ENCODE measurements at places on chromosomes 1 and 21.

DNA sequence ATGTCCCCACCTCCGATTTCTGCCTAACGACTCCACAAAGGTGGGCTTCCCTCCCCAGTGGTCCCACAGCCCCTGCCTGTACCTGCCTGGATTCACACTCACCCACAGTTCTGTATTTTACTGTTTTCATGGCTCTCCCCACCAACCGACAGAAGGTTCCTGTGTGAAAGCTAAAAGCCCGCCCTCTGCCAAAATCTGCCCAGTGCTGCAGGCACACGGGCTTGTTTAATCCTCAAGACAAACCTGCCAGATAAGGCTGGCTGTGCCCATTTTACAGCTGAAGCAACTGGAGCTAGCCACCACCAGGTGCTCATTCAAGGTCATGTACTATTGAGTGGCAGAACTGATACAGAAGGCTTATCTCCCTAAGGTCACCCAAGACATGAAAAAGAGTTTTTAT is 114.5 kb downstream of the HIVEP3 start:
- no peak for DNase-seq

DNA sequence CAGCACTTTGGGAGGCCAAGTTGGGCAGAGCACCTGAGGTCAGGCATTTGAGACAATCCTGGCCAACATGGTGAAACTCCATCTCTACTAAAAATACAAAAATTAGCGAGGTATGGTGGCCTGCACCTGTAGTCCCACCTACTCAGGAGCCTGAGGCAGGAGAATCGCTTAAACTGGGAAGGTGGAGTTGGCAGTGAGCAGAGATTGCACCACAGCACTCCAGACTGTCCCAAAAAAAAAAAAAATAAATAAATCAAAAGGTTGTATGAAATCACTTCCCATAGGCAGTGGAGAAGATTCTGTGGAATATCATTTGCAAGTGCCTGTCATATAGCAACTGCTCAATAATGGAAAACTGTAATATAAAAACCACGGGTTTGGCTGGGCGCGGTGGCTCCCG is 65.1 kb upstream of the SERBP1 start:
- DNase-seq, result no peak

DNA sequence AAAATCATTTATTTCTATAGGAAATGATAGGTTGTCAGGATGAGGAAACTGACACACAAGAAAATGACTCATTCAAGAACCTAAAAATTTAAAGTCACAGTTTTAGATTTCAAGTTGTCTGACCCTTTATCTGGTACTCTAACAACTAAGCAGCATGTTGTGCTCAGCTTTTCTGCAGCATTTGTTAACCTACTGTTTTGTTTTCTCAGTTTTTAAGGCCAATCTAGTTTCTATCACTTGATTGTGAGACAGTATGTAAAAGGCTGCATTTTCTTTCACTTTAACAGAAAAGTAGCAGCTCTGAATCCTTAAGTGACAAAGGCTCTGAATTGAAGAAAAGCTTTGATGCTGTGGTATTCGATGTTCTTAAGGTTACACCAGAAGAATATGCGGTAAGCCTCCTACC is 59.1 kb downstream of the RALGPS2 start:
- DNase-seq, result no peak

- peak; percentile 38 for DNase-seq
Measured at GRCh38 chr1:170530972-170531757, 801 bp upstream of the GORAB start.

GRCh38 chr1:107439567-107439966 is 298.7 kb downstream of the NTNG1 start:
- no peak for DNase-seq

DNA sequence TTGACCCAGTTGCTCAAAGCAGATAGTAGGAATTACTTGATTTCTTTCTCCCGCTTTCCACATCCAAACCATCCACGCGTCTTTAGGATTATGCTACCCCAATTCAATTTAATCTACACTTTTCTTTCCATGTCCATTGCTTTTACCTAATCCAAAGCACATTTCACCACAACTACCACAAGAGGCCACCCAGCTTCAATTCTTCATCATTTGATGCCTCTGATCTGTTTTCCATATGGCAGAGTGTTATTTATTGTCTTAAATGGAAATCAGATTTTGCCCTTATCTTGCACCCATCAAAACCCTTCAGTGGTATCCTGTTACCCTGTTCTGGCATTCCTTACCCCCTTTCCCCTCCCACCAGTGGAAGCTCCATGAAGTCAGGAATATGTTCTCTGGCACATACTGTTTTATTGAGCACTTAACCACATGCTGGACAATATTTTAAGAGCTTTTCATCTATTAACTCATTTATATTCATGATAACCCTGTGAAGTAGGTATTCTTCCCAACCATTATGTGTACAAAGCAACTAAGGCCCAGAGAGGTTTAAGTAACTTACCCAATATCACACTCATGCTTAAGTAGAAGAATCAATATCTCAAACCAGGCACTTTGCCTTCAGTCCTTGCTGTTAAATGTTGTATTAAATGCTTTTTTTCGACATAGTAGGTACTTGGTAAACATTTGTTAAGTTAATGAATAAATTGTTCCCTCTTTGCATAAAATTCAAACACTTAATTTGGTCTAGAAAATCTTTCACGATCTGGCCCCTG is 34.6 kb downstream of the CLIC4 start:
- DNase-seq, result no peak

GRCh38 chr1:219461981-219462400 is 150.9 kb downstream of the ZC3H11B start:
- no peak for DNase-seq

DNA sequence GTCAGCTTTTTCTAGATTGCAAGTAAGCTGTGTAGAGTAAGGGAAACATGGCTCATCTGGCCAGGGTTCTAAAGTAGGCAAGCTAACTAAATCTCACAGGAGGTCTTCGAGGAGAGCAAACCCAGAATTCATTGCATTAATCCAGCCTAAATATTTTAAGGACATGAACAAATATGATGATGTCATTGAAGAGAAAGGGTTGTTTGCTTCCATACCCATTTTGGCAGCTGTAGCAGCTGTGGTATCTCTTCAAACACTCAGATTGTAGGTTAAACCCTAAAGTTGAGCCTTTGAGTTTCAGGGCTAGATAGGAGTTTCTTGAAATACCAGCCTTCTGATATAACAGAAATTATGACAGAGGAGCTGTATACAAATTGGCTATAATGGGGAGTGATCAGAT is 200.5 kb upstream of the C1orf105 start:
- peak; percentile 70 for DNase-seq

GRCh38 chr1:201268604-201269151 is 14.6 kb upstream of the PKP1 start:
- DNase-seq, result peak; percentile 56

DNA sequence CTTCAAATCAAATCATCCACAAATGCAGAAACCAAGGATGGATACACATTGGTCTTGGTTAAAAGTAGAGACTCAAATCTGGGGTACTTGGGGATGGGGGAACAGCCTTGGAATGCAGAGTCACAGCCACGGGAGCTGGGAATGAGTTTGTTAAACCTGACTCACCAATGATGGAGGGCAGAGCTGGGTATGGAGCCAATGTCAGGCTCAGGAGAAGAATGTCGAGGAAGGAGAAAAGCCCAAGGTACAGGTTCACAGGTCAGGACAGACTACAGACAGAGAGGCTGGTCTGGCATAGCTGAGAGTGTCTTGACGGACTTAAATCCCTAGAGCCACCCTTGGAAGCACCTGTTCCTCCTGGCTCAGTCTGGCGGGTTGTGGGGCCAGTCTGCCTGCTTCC is 237.6 kb downstream of the NTNG1 start:
- no peak for DNase-seq

DNA sequence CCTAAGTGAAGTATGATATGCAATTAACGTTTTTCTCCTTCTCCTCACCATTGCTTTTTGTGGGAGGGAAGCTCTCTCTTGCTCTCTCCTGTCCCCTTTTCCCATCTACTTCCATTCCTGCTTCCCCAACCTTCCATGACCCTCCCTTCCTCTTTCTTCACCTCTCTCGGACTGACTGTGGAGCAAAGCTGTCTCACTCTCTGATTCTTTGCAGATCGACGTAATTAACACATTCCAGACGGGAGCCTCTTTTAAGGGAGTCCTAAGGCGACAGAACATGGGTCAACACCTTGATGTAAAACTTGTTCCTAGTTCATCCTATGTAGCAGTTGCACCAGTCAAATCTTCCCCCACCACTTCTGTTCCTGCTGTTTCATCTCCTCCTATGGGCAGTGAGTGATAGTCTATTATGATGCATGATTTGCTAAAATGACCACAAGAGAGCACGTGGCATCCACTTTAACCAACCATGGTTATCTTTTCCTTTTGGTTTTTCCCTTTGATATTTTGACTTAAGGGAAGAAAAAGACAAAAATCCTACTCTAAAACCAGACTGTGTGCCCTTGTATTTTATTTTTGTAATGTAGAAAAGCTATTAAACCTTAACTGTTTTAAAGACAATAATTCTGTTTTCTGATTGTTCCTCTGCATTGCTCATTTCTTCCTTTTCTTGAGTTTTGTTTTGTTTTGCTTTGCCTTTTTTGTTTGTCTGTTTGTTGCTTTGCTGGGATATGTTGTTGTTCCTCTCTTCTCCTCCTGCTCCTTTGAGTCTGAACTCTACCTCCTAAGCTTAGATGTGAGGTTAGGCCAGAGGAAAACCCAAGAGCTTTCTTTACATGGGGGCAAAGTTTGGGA is 31.7 kb upstream of the LAX1 start:
- no peak for DNase-seq

GRCh38 chr1:118113261-118113660 is 71.8 kb downstream of the SPAG17 start:
- no peak for DNase-seq

DNA sequence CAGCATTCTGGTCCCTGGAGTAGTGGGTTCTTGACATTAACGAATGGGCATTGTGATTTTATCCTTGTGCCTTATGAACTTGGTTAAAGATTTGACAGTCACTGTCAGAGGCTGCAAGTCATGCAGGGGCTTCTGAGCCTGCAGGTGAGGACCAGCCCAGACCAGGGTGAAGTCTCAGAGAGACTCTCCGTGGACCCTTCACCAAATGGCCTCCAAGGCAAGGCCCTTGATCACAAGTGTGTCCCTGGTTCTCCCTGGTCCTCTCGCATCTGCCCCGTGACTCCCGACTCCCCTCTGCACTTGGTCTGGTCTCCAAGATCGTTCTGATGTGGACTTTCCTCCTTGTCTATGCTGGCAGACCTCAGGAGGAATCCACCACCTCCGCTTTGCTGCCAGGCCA is 476.5 kb upstream of the VAMP3 start:
- no peak for DNase-seq

GRCh38 chr1:159737238-159737916 is 23.0 kb upstream of the CRP start:
- DNase-seq, result peak; percentile 64

GRCh38 chr1:235030919-235031596 is 97.6 kb downstream of the TOMM20 start:
- DNase-seq, result no peak

GRCh38 chr1:202860744-202861419 is 28.1 kb downstream of the RABIF start:
- DNase-seq, result peak; percentile 98

- no peak for DNase-seq
Measured at GRCh38 chr1:116491700-116492357, 79.0 kb downstream of the CD58 start.

DNA sequence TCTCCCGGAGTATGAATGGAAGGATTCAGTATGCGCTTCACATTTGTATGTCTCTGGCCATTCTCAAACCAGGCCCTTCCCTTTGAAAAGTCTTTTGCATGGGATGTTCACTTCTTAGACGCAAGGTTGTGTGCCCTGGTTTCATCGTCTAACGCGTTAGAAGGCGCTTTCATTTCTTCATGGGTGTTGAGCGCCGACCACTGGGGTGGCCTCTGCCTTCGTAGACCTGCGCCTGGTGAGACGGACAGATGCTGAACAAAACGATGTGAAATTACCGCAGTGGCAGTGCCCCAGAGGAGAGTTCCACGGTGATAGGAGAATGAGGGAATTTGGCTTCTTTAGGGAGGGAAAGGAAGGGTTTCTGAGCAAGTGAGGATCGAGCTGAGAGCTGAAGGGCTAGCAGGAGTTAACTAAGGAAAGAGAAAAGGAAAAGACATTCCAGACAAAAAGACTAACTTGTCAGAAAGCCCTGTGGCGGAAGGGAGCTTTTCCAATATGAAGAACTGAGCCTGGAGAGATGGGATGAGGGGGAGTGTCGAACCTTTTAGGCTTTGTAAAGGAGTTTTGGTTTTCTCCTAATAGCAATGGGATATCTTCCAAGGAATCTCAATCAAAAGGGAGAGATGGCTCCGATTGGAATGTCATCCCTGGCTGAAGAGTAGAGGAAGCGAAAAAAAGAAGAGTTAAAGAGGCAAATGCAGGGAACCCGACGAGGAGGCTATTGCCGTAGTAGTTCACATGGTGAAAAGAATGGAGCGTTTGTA is 951 bp downstream of the GGPS1 start:
- peak; percentile 75 for DNase-seq

DNA sequence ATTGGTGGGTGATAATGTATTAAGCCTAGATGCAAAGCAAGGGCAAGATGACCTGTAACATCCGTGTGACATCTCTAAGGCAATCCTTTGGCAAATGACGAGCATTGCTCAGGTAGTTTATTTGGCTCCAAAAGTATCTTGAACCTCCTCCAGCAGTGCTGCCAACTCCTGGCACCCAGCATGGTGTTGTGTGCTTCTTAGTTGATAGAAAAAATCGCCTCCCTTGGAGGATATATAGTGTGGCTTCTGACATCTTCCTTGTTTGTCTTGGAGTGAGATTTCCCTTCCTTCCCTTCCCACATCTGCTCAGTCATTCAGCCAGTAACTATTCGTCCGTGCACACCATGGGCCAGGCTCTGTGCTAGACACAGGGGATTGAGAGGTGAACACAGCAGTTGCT is 121.8 kb downstream of the TOMM20 start:
- DNase-seq, result no peak

DNA sequence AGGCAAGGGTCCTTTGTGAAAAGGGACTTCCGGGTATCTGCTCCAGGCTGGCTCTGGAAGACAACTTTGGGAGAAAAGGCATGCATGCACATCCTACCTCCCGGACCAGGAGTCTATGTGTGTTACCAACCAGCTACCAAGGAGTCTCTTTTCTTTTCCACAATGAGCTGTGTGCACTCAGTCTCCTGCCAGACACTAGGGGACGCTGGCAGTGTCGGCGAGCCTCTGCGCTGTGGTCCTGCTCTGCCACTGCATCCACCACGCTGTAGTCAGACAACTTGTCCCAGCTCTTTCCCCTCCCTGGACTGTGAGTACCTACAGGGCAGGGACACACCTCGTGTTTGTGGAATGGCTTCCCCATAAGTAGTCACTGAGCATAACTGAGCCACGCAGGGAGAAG is 5.1 kb upstream of the SSR2 start:
- DNase-seq, result peak; percentile 85

DNA sequence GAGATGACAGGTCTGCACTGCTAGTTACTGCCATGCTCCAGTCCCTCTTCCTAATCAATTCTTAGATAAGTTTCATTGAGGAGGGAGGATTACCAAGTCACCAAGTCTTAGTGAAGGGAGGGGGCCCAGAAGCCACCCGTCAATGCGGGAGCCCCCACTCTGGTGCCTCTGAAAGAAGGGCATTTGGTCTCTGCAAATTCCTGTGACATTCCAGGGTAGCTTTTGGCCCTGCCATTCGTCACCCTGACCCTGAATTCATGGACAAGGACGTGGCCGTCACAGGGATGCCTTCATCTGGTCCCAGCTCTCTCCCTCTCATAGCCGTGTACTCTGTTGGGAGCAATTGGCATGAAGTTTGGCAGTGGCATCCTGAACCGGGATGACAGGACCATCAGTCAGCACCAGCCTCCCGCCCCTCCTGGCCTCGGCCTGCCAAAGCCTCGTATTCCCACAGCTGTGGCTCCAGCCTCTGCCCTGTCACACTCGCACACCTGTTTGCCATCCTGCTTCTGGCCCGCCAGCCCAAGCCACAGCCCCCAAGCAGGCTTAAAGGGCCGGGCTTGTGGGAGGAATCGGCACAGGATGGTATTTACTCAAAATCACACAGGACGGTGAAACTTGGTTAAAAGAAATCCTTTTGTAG is 150.7 kb downstream of the CLIC6 start:
- DNase-seq, result no peak

Measured in DMS53 (cell line).